ENCODE measurements at places on chromosomes 3 and 15.

DNA sequence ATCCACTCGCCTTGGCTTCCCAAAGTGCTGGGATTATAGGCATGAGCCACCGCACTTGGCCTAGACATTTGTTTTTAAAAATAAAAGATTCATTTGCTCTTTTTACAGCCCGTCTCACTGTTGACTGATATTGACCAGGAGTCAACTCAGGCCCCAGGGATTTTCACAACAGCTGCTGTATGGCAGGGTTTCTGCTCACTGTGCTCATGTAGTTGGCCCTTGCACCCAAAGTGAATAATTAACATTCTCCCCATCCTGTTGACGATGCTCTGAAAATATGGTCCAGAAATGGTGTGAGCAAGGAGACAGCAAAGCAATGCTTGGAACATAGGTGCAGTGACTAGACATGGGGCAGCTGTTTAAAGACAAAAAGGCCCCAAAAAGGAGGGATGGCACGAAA is 2.9 kb upstream of the CCR5 start:
- no peak for DNase-seq

DNA sequence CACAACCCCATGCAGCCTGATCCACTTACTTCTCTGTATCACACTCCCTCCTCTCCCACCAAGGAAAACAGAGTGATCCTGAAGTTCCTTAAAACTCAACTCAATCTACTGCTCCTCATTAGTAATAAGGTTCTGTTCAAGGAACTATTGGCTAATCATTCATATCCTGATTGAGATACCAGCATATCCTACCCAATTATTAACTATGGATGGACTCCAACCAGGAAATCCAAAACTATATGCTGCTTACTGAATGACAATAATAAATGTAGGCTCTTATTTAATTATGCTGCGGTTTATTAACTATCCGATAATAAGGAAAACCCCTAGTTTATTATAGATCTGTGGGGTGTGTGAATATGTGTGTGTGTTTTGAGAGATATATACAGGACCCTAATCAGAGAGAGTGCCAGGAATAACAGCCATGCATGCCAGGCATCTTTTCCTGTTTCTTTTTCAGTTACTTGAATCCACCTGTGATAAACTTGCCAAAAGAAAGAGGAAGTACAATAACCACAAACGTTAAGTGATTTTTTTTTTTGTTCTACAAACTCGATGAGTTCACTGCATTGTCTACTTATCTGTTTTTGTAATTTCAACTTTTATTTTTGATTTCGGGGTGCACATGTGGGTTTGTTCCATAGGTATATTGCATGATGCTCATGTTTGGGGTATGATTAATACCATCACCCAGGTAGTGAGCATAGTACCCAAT is 1031.7 kb upstream of the CFAP20DC start:
- no peak for DNase-seq

GRCh38 chr15:88918738-88919137 is 5.6 kb upstream of the MFGE8 start:
- DNase-seq, result peak; percentile 94

GRCh38 chr3:192444096-192444790 is 283.1 kb downstream of the FGF12 start:
- peak; percentile 52 for DNase-seq

DNA sequence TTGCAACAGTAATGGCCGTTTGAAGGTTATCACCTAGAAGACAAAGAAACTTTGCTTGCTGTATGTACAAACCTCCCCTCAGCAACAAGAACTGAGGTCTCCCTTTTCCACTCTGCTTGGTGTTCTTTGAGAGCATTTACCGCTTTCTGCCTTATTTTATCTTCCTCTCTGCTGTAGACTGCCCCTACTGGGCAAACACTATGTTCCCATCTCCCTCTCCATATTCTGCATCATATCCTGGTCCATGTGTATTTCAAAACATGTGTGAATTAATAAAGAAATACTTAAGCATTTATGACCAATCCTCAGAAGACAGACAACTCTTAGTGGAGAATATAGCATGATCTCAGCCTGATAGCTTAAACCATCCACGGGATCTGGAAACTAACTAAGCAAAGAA is 64.4 kb downstream of the ATP13A5 start:
- DNase-seq, result no peak

GRCh38 chr3:133895208-133896001 is at the start of gene RAB6B:
Gene RAB6B, minus strand, starts transcription at chr3:133895882. Its CDS starts 416 bp downstream, at chr3:133895466.
- no peak for DNase-seq

- no peak for DNase-seq
These were observed 232.8 kb upstream of the NR2F2 start for GRCh38 chr15:96097661-96098060.

GRCh38 chr15:95169541-95170459 is 938.4 kb downstream of the MCTP2 start:
- DNase-seq, result peak; percentile 91

DNA sequence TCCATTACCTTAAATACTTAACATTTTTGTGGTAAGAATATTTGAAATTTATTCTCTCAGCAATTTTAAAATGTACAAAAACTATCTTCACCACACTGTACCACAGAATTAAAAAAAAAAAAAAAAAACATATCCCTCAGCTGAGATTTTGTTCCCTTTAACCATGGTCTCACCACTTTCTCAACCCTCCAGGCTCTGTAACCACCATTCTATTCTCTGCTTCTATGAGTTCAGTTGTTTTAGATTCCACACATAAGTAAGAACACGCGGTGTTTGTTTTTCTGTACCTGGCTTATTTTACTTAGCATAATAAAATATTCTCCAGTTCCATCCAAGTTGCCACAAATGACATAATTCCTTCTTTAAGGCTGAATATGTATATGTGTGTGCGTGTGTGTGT is 41.5 kb downstream of the CSNK1G1 start:
- no peak for DNase-seq

GRCh38 chr15:91116113-91117067 is 16.3 kb downstream of the SV2B start:
- no peak for DNase-seq

- no peak for DNase-seq
These were observed 49.4 kb upstream of the CCDC174 start for GRCh38 chr3:14602006-14602803.

- no peak for DNase-seq
These were observed 3.7 kb downstream of the WNT5A start for GRCh38 chr3:55483196-55484095.

DNA sequence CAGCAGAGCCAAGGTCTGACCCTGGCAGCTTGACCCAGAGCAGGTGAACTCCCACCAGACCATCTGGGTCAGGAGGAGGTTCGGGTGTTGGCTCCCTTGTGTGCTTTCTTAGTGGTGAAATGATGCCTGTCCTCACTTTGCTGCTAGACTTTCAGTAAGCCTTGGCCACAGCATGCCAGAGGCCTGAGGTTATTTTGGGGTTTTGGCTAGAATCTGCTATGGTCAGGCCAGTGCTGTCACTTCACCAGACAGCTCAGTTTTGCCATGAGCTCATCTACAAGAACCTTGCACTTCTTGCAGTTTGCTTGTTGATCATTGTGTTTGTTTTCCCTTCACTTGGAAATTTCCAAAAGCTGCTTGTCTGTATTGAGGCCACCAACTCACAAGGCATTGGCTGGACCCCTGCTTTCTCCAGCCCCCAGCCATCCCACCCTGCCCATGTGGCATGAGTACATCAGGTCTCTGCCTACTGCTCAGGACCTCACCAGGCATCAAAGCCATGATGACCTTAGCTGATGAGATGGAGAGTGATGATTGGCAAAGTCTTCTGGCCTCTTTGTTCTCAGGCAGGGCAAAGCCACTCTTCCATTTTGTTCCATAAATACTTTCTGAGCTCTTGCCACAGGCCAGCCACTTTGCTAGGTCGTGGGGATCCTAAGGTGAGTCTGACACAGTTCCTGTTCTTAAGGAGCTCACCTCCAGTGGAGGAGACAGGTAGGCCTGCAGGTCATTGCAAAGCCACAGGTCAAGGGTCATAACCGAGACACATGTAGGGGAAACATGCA is 122.6 kb downstream of the ARNT2 start:
- no peak for DNase-seq

- no peak for DNase-seq
These were observed 644.7 kb downstream of the OTOL1 start for GRCh38 chr3:162141272-162141791.

DNA sequence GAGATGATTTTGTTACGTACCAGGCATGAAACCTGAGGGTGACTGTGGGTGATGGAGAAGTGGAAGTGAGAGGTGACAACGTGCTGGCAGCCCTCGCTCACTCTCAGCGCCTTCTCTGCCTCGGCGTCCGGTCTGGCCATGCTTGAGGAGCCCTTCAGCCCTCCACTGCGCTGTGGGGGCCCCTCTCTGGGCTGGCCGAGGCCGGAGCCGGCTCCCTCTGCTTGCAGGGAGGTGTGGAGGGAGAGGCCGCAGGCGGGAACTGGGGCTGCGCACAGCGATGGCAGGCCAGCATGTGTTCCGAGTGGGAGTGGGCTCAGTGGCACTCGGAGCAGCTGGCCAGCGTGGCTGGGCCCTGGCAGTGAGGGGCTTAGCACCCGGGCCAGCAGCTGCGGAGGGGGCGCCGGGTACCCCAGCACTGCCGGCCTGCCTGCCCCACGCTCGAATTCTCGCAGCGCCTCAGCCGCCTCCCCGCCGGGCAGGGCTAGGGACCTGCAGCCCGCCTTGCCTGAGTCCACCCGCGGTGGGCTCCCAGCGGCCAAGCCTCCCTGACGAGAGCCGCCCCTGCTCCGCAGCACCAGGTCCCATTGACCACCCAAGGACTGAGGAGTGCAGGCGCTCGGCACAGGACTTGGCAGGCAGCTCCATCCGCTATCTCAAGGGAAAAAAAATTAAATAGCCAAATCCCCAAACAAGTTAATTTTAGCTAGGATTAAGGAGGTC is 29.7 kb upstream of the MYRIP start:
- no peak for DNase-seq

- peak; percentile 47 for DNase-seq
These were observed 4.6 kb upstream of the MFGE8 start for GRCh38 chr15:88917760-88918159.

GRCh38 chr15:77632534-77633133 is at the start of gene LINGO1:
Gene LINGO1, minus strand, starts transcription at chr15:77632912. Its CDS starts 597 bp downstream, at chr15:77632315.
- no peak for DNase-seq

GRCh38 chr3:184539801-184540435 is 21.7 kb upstream of the EPHB3 start:
- DNase-seq, result no peak

DNA sequence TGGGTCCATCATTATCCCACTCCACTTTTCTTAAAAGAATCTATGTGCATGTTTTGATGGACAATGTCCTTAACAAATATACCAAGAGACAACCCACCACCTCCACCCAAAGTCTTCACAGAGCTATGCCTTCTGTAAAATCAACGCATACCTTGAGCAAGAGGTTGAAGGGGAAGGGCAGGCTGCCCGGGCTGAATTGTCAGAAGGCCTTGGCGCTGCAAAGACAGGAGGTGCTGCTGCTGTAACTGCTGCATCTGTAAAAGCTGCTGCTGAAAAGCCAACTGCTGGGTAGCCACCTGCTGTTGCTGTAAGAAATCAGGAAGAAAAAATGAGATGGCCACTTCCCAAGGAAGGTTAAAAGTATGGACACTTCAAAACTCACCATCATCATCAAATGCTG is 536.7 kb downstream of the FOXP1 start:
- no peak for DNase-seq

GRCh38 chr3:8460050-8460708 is 41.4 kb upstream of the LMCD1 start:
- DNase-seq, result no peak

DNA sequence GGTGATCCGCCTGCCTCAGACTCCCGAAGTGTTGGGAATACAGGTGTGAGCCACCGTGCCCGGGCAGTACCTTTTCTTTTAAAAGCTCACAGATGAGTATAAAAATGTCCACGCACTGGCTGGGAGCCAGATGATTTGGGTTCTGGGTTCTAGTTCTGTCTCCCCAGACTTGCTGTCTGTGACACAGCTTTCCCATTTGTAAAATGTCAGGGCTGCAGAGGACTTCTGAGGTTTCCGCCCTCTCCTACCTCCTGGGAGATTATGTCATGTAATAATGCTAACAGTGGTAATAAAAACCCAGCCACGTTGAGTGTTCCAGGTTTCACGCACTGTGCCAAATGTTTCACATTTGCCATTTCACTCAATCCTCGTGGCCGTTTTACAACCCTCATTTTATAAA is 1.3 kb upstream of the PPP4R2 start:
- DNase-seq, result no peak

DNA sequence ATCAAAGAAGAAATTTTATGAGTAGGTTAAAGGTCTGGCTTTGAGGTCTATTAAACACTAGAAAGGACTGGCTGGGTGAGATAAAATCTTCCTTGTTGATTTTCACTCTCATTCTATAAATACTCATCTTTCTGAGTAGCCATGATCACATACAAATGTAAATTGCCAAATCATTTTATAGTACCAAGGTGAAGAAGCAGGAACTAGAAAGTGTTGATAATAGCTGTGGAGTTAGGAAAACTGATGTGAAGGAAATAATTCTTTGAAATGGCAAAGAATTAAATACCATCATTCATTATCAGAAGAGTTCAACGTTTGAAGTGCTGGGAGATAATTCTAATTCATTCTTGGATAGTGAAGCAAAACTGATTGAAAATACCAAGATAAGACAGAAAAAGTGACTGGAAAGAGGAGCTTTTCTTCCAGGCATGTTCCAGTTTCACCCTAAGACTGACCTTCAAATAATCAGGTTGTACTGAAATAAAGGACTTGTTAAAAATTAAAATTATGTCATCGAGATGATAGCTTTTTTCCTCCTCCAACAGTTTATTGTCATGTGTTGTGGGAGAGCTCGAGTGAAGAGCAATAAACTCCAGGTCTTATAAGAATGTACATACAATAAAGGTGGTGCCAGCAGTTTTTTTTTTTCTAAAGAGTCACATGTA is 17.4 kb downstream of the THBS1 start:
- DNase-seq, result no peak

DNA sequence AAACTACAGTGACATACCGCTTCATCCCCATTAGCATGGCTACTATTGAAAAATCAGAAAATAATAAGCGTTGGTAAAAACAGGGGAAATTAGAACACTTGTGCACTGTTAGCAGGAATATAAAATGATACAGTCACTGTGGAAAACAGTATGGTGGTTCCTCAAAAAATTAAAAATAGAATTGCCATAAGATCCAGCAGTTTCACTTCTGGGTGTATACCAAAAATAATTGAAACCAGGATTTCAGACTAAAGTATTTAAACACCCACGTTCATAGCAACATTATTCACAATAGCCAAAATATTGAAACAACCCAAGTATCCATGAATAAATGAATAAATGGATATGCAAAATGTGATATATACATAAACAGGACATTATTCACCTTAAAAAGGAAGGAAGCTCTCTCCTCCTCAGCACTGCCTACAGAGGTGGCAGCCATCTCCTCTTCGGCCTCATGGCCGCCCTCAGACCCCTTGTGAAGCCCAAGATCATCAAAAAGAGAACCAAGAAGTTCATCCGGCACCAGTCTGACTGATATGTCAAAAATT is 34.1 kb downstream of the NGLY1 start:
- no peak for DNase-seq

Measured in tibial artery (tissue), 4 donors.